ENCODE measurements at places on chromosomes 2 and 18.

DNA sequence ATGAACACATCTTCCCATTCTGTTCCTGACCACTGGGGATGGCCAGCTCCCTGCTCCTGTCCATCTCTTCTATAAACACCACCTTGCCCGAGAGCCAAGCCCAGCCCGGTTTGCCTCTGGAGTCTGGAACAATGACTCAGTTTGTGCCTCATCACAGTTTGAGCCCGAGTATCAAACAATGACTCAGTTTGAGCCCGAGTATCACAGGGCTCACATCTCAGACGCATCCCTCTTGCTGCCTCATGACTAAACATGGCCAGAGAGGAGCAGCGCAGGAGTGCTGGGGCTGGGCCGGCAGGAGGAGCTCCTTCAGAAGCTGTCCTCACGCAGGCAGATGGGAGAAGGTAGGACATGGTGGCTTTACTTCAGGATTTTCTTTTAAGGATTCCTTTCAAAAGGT, 68.7 kb downstream of the PXDN start:
- ATAC-seq = no peak

DNA sequence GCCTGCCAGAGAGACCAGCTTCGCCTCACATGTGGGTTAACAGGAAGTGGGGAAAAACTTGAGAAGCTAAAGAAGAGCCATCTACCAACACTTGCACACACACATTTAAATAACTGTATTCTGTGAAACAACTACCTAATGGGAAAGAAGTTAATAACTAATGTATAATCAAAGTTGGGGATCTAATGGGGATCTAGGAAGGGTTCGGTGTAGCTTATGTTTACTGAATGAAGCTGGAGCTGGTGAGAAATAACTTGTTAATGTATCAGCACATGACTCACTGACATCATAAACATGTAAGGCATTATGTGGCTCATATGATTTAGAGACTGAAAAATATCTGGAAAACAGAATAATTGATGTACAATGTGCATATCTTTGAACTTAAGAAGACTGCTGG, 421.3 kb upstream of the NXPH2 start:
- no peak for ATAC-seq

GRCh38 chr2:1798115-1798784, 53.9 kb upstream of the PXDN start:
- no peak for ATAC-seq

GRCh38 chr18:54327818-54328217, 29.8 kb downstream of the STARD6 start:
- ATAC-seq = no peak

GRCh38 chr18:49061239-49061990, 110.7 kb upstream of the SMAD7 start:
- ATAC-seq = no peak

GRCh38 chr18:61274416-61274960, 58.7 kb upstream of the CDH20 start:
- ATAC-seq = no peak

DNA sequence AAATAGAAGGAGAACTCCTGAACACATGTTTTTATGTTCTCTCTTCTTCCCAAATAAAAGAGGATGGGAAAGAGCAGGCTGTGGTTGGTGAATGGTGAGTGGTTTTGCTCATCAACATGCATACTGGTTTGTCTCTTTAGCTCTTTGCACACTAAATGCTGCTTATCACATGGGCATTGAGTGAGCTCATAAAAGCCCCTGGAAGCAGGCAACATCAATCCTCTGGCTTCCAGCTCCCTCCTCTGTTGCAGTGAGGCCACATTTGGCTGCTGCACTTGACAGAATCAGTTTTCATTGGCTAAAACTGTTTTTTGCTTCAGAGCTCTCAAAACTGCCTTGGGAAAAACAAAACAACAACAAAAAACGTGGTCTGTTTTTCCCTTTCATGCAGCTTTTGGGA, 1308.2 kb upstream of the NRXN1 start:
- no peak for ATAC-seq

DNA sequence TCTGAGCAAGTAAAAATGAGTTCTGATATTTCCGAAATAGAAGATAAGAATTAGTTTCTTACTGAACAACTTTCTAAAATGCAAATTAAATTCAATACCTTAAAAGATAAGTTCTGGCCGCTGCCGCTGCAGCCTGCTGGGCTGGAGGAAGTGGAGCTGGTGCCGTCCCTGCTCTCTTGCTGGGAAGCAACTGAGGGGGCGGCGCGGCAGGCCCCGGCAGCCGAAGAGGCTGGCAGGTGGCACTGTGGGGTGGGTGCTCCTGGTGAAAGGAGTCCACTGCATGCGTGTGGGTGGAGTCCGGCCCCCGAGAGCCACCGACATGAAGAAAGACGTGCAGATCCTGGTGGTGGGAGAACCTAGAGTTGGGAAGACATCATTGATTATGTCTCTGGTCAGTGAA, 89.5 kb upstream of the ZNF519 start:
- ATAC-seq = no peak
